ENCODE measurements at places on chromosomes 3 and 15.

GRCh38 chr3:16084887-16085286, 89.6 kb upstream of the GALNT15 start:
- DNase-seq, result peak; percentile 66

DNA sequence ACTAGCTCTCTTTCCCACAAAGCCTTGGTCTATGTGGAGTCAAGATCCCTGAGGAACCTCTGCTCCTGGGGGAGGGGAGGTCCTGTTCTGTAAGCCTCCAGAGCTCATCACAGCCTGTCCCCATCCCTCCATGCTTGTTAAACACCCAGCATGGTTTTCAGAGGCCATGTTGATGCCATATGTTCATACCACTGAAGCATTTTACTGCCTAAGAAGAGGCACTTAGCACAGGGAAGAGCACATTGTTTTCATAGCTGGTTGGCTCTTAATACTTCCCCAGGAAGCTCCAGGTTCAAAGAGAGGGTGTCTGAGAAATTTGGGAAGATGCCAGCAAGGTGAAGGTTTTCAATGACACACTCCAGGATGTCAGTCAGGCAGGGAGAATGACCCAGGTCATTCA, 25.6 kb downstream of the CPNE4 start:
- DNase-seq, result peak; percentile 49

GRCh38 chr15:96359616-96360521, 29.4 kb downstream of the NR2F2 start:
- DNase-seq, result peak; percentile 32

DNA sequence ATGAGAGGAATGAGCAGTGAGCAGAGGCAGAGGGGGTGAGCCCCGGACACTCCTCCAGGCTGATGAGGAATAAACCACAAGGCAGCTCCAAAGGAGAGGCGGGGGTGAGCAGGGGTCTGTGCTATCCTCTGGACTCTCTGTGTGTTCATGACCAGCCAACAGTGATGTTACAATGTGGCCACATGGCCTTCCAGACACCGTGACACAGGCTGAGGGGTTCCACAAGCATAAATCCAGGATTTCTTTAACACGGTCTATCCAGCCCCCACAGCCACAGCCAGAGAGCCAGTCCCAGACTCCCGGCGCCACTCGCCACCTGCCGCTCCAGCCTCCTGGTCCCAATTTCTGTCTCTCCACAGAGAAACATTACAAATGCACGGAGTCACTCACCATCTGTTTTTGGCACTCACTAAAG, 24.4 kb downstream of the XXYLT1 start:
- no peak for DNase-seq

GRCh38 chr3:95899911-95900310, 914.5 kb upstream of the EPHA6 start:
- DNase-seq, result peak; percentile 14

- no peak for DNase-seq
Observed at GRCh38 chr3:78798266-78798832, 969.4 kb downstream of the ROBO1 start.

GRCh38 chr15:74040109-74040850, 42.1 kb downstream of the GOLGA6A start:
- peak; percentile 97 for DNase-seq

GRCh38 chr3:123327956-123328850, 120.7 kb downstream of the ADCY5 start:
- DNase-seq, result no peak

DNA sequence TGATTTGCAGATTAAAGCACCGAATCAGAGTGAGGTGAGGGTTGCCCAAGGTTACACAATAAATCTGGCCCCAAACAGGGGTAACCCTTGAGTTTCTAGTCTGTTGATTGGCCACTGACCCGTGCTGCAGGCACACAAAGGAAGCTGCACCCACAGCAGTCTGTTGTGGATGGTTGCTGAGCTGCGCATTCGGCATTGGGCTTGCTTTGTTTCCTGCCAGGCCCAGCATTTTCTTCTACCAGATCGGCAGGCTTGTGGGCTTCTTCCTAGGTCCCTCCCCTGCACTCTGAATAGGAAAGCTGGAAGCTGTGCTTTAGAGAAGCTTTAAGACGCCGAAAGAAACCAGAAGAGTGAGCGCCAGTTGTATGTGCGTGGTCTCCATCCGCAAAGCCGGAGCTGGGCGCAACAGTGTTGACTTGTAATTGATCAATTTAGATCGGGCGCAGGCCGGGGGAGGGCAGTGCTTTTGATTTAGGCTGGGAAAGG, 12.1 kb downstream of the B3GNT5 start:
- DNase-seq, result peak; percentile 75

- peak; percentile 22 for DNase-seq
Observed at GRCh38 chr3:10945683-10946287, 46.8 kb upstream of the SLC6A1 start.

Measured in astrocyte of the spinal cord (primary cell).